ENCODE measurements at places on chromosomes 6 and 20.

DNA sequence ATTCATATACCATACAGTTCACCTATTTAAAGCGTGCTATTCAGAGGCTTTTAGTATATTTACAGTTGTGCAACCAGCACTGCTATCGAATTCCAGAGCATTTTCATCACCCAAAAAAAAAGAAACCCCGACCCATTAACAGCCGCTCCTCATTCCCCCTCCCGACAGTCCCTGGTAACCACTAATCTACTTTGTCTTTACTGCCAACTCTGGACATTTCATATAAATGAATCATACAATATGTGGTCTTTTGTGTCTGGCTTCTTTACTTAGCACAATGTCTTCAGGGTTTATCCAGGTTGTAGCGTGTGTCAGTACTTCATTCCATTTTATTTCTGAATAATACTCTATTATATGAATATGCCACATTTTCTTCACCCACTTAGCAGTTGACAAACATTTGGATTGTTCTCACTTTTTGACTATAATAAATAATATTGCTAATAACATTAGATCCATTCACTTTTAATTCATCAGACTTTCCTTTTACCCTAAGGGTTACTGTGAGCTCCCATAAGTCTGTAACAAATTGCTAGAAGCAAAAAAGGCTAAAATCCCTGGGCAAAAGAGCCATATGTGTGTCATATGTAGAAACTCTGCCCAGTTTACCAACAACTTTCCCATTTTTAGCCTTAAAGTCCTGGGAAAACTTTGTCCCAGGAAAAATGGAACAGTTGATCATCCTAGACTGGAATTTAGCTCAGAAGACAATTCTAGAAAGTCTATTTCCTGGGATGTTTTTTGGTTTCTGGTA, 23.2 kb upstream of the ROS1 start:
- DNase-seq, result peak; percentile 97

GRCh38 chr6:161198176-161198575, 75.7 kb downstream of the AGPAT4 start:
- DNase-seq, result peak; percentile 94

GRCh38 chr6:157263146-157263545, 60.2 kb downstream of the TMEM242 start:
- peak; percentile 17 for DNase-seq

- DNase-seq, result no peak
Measured at GRCh38 chr6:72677740-72678139, 55.9 kb downstream of the KCNQ5 start.

DNA sequence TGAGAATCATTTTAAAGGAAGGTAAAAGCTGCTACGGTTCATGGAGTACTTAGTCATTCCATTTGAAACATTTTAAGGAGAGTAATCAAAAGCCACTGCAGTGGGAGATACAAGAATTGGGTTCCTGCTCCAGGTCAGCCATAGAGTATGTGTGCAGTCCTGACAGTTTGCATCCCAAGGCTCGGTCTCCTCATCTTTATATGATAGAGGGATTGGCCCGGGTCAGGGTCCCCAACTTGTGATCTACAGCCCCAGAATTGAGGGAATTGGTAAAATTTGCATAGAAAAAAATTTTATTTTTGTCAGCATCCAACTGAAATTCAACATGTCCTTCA, 147.4 kb upstream of the PRND start:
- peak; percentile 20 for DNase-seq

GRCh38 chr6:44133003-44133931, 5.9 kb downstream of the TMEM63B start:
- DNase-seq, result peak; percentile 85

DNA sequence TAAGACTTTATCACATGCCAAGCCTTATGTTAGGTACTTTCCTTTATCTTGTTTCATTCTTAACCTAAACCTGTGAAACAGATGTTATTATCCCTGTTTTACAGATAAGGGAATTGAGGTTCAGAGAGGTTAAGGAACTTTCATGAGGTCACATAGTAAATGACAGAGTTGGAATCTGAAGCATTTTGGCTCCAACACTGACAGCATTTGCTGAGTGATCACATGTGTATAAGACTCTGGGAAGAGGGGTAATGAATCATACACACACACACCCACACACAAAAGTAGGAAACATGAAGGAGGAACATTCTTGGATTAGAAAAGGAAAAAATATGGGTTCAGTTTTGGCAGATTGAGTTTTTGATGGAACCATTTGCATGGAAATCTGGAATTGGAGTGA, 212.5 kb downstream of the GJA1 start:
- peak; percentile 46 for DNase-seq

- no peak for DNase-seq
Measured at GRCh38 chr6:166722785-166723184, 95.7 kb upstream of the RPS6KA2 start.

All from adipocyte (in vitro differentiated cells).